GM23338 (cell line): ENCODE measurements at places on chromosomes 5 and 9. TPM values are rescaled to one million over a fixed set of nuclear protein-coding genes. Genes with fewer than 3 reads are reported as not detected.

ZNF354C gene
- 0.99 and 1.6 TPM in 2 replicates for polyA plus RNA-seq

PCDHB13 gene
- 0.87 and 1.1 TPM in 2 replicates for polyA plus RNA-seq

ARID3C gene
- polyA plus RNA-seq, result not detected in 2 replicates

FUT7 gene
- polyA plus RNA-seq, result not detected in 2 replicates

GAPVD1 gene
- 15.1 and 19.2 TPM in 2 replicates for polyA plus RNA-seq

PCDHGA6 gene
- 0.99 and 1.2 TPM in 2 replicates for polyA plus RNA-seq

ZFP37 gene
- 1.5 and 2.3 TPM in 2 replicates for polyA plus RNA-seq

FCN2 gene
- polyA plus RNA-seq, result not detected in 2 replicates

WHRN gene
- polyA plus RNA-seq, result 7.2 and 8.3 TPM in 2 replicates

GABBR2 gene
- 0.49 and 0.89 TPM in 2 replicates for polyA plus RNA-seq

LRRTM2 gene
- polyA plus RNA-seq, result 0.89 and 1.5 TPM in 2 replicates

PCDHB1 gene
- polyA plus RNA-seq, result 0.05 and 0.09 TPM in 2 replicates

LHX2 gene
- 0.45 TPM in 1 of 2 replicates, not detected in the other for polyA plus RNA-seq

CFAP157 gene
- polyA plus RNA-seq, result 0.55 and 0.78 TPM in 2 replicates

NXNL2 gene
- polyA plus RNA-seq, result 3.2 and 3.4 TPM in 2 replicates

STK32A gene
- polyA plus RNA-seq, result 1.4 and 2.4 TPM in 2 replicates

NUDT12 gene
- polyA plus RNA-seq, result 9.3 and 11.5 TPM in 2 replicates

ITGA1 gene
- polyA plus RNA-seq, result 1.8 and 2.6 TPM in 2 replicates

ITGA2 gene
- 1.9 and 2.6 TPM in 2 replicates for polyA plus RNA-seq

SPINK6 gene
- 0.53 TPM in 1 of 2 replicates, not detected in the other for polyA plus RNA-seq

PCDHGA11 gene
- 2.3 and 3.0 TPM in 2 replicates for polyA plus RNA-seq

RAI14 gene
- polyA plus RNA-seq, result 46.7 and 58.8 TPM in 2 replicates
